ENCODE measurements at places on chromosomes 13 and 19.

DNA sequence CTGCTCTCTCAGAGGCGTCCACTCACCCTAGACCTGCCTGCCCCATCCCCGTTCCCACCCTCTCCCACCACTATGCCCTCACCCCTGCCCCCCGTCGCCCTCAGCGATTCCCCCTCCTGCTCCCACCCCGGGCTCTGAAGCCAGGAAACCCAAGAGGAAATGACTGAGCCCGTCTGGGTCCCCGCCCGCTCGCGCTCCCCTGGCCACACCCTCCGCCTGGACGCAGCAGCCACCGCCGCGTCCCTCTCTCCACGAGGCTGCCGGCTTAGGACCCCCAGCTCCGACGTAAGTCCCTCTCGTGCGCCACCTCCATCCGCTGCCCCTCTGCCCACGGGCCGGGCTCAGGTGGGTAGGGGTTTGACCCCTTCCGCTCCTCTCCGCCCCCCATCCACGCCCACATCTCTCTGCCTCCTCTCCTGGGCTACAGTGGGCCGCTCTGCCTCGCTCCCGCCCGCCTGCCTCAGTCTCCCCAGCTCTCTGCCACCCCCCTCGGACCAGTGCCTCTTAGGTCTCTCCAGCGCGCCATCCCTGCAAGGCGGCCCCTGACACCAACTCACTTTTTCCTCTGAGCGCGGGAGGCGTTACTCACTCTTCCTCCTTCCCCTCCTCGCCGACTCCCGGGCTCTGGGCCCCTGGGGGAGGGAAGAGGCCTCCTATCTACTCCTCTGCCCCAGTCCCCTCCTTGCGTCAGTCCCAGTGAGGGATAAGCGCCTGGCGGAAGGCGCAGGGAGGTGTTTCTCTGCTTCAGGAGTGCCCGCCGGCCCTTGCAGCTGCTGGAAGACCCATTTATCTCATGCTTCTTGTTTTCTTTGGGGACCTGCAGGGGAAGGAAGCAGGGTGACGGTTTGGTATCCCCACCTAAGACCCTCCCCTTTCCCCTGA lies at the start of gene FXYD5:
TSS of gene FXYD5 (plus strand) at position 211 of the 882 bp plus-strand sequence. CDS start 816 bp downstream, outside the sequence.
- no peak for DNase-seq

GRCh38 chr13:94620286-94620896 lies 18.7 kb downstream of the GPR180 start:
- peak; percentile 86 for DNase-seq

- DNase-seq, result no peak
Measured at GRCh38 chr19:50568728-50569698, 778 bp upstream of the LRRC4B start.

DNA sequence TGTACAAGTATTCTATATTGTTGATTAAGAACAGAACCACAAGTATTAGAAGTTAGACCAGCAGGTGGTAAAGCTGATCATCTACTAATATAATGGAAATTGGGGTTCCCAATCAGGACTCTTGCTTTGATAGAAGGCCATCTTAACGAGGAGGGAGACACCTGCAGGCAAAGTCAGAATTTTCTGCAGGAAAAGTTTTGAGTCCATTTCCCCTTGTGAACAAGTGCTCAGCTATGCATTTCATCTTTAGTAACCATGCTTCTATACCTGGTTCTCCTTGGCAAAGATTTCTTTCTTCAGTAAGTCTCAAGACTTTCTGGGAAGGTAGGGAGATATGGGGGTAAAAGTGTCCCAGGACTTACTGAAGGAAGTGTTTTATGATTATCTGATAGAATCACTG lies 36.1 kb upstream of the USPL1 start:
- peak; percentile 2 for DNase-seq

GRCh38 chr13:109715902-109716301 lies 70.5 kb downstream of the IRS2 start:
- DNase-seq, result no peak

GRCh38 chr19:13689085-13689484 lies 75.2 kb upstream of the MRI1 start:
- no peak for DNase-seq

GRCh38 chr19:30886222-30886621 lies 463.0 kb downstream of the TSHZ3 start:
- DNase-seq, result no peak

GRCh38 chr19:23665651-23666410 lies 21.2 kb downstream of the ZNF675 start:
- DNase-seq, result no peak

DNA sequence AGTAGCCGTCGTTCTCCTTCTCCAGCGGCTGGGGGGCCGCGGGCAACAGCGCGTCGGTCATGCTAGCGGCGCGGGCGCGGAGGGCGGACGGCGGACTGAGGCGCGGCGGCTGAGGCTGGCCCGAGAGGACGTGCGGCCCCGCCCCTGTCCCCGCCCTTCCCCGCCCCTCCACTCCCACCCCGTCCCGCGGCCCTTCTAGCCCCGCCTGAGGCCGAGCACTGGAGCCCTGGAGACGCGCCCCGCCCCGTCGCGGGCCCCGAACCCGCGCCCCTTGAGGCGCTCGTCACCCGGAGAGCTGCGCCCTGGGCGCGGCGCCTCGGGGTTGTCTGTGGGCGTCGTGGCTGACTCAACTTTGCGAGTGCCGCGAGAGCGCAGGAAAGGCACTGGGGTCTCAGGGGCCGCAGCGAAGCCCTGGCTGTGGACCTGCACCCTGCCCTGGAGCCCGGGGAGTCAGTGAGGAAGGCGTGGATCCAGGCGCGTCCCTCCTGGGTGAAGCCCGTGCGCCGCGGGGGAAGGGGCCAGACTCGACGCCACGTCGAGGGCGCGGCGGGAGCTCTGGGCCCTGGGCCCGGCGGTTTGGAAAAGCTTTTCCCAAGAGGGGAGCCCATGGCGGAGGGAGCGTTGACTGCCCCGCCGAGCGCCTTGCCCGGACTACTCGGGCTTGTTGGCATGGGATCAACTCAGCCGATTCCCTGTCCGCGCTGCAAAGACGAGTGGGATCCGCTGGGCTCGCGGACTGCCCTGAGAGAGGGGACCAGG lies at the start of gene RHPN2:
TSS of gene RHPN2 (minus strand) at position 97 of the 759 bp plus-strand sequence. CDS start at position 61, 36 bp downstream.
- peak; percentile 58 for DNase-seq
